ENCODE measurements at places on chromosomes 3 and 15.

DNA sequence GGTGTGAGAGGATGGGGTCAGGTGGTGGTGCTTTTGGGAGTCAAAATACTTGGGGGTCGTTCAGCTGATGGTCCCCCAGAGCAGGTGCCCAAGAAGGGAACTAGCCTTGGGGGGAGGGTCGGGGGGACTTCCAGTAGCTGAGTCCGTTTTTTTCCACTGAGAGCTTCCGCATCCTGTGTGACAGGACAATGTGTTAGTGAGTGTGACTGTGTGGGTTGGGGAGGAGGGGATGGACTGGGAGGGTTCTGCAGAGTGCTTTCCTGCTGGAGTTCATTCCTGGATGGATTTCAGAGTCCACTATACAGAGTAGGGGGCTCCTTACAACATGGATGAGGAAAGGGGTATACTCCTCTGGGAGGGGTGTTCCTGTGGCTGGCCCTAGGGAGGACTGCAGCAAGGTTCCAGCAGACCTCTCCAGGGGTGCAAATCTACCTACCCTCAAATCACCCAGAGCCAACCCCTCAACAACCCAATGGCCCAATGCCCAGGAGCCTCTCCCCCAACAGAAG is 601 bp upstream of the HYAL2 start:
- DNase-seq = no peak

- DNase-seq = no peak
Observed at GRCh38 chr3:25457671-25458419, 29.8 kb downstream of the RARB start.

DNA sequence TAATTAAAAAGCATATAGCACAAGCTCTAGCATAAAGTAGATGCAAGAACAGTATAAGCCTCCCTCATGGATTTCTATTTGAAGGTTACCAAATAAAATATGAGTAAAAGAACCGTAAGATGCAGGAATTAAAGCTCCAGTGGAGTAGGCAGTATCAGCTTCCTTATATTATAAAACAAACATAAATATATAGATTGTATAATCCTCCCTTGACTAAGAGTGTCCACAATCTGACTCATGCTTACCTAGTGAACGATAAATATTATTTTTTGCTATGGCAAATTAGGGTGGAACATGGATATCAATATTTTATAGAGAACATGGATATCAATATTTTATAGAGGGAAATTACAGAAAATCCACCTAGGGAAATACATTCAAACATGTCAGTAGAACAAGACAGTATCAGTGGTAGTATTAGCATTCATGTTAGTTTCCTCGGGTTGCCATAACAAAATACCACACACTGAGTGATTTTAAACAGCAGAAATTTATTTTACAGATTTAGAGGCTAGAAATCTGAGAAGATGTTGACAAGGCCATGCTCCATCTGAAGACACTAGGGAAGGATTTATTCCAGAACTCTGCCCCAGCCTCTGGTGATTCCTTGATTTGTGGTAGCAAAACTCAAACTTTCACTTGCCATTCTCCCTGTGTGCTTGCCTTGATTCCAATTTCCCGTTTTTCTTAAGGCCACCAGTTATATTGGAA is 1521.3 kb downstream of the SI start:
- DNase-seq = no peak

DNA sequence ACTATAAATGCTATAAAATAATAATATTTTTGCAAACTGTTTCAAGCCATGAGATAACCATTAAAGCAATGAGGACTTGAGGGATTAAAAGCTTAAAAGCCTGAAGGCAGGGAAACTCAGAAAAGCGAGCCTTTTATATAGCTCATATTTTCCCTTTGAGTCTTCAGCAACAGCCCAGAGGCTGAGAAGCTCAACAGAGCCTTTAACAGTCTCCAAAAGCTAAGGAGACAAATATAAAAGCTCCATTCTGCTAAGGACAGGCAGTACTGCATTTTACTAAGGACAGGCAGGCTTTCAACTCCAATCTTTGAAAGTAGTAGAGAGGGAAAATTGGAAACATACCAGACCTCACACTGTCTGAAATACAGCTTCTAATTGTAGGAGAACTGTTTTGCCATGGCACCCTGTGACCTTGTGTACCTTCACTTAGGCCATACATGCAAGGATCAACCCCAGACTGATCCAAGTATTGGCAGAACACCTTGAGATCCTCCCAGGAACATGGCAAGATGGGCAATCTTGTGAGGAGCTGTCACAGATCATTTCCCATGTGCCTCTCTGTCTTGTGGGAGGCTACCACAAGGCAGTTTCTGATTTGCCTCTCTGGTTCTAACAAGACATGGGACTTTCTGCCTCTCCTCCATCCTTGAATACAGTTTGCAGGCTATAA is 53.1 kb upstream of the ARNT2 start:
- no peak for DNase-seq

GRCh38 chr3:80580146-80580545 is 812.3 kb upstream of the ROBO1 start:
- DNase-seq = no peak

DNA sequence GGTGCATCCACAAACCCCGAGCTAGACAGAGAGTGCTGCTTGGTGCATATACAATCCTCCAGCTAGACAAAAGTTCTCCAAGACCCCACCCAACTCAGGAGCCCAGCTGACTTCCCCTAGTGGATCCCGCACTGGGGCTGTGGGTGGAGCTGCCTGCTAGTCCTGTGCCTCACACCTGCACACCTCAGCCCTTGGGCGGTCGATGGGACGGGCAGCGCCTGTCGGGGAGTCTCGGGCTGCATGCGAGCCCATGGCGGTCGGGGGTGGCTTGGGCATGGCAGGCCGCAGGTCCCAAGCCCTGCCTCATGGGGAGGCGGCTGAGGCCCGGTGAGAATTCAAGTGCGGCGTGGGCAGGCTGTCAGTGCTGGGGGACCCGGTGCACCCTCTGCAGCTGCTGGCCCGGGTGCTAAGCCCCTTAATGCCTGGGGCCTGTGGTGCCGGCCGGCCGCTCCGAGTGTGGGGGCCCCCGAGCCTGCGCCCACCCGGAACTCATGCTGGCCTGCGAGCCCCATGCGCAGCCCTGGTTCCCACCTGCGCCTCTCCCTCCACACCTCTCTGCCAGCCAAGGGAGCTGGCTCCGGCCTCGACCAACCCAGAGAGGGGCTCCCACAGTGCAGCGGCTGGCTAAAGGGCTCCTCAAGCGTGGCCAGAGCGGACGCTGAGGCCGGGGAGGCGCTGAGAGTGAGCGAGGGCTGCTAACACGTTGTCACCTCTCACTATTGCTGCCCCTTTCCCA is 31.0 kb downstream of the ZNF589 start:
- DNase-seq = no peak

- DNase-seq = no peak
Observed at GRCh38 chr3:130539005-130539404, 22.0 kb downstream of the COL6A6 start.

DNA sequence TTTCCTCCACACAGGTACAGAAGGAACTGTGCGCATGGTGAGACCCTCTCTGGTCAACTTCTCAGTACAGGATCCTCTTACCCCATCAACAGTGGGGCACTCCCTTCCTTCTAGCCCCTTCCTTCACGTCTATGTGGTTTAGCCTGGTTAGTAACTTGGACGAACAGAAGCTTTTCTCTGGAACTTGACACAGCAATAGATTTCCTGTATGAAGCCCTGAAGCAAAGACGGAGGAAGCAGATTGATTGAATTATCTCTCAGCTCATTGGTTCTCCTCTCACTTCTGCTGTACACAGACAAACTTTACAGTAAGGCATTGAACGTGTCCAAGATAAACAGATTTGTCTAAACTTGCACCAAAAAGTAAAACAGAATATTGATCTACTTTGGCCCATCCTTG is at the start of gene CD200R1:
TSS of gene CD200R1 (minus strand) at position 210 of the 400 bp plus-strand sequence. CDS start 246 bp downstream, outside the sequence.
- DNase-seq = no peak

DNA sequence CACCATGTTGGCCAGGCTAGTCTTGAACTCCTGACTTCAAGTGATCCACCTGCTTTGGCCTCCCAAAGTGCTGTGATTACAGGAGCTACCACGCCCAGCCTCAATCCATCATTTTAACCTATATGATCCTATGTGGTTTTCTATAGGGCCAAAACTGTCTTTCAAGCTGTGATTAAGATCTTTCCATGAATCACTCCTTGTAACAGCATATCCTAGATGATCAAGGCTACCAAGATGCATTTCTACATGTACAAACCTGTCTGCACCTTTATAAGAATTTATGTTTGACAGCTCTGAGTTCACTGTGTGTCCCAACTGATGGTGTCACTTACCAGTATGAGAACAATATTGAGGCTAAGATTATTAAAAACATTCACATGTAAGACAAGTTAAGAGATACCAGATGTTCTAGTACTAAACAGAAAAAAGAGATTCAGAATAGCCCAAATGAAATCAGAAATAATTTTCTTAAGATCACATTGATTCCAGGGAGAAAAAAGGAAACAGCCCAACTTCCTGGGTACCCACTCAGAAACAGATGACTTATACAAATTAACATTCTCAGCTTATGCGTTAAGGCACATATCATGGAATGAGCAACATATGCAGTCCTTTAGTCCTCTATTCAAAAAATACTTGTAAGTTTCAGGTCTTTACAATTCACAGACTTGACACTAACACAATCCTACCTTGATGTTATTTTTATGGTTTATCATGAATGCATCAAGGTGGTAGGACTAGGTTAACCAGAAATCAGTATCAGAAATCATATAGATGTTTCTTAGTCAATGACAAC is 24.8 kb upstream of the PPIB start:
- no peak for DNase-seq

GRCh38 chr3:15936312-15936711 is 138.5 kb upstream of the ANKRD28 start:
- DNase-seq = no peak

- DNase-seq = peak; percentile 42
Observed at GRCh38 chr15:73927476-73928240, 1.4 kb downstream of the LOXL1 start.

DNA sequence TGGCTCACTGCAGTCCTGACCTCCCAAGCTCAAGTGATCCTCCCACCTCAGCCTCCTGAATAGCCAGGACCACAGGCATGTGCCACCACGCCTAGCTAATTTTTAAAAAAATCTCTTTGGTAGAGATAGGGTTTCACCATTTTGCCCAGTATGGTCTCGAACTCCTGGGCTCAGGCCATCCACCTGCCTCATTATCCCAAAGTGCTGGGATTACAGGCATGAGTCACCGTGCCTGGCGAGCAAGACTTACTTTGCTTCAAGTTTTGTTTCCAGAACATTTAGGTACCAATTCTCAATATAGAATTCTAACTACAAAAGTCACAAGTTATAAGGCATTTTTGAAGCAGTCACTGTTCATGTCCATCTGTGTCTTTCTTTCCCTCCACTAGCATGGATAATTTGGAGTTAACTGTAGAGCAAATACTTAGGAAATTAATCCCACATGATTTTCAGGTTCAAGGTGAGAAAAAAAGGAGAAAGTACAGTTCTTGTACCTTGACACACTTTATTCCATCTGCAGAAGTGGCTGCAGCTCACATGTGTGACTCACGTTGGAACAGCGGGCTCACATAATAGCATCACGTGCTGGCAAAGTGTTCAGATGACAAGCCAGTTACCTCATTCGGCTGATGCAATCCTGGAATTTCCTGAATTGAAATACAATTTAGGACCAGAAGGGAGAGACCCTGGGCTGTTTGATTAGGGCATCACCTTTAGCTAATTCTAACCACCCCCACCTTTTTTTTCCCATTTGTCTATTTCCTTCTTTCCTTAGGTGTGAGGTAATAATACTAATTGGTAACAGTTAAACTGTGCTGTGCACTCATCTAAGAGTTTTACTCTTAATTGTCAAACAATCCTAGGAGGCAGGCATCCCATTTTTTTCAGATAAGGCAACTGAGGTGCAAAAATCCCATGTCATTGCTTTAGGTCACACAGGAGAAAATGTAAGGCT is 46.9 kb upstream of the NEDD4 start:
- no peak for DNase-seq

DNA sequence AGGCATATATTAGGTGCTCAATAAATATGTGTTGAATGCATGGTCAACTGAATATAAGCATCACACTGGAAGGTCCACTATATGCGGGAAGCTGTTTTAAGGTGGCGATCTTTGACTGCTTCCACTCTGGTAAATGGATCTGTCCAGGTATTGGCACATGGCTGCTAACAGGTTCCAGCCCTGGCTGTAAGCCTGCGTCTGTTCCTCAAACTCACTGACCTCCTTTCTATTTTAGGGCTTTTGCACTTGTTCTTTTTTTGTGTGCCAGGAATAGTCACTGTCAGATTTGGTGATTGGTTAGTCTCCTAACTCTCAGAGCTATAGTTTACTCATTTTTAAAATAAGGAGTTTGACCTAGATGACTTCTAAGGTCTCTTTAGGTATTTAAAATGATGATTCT is 46.2 kb downstream of the ADAMTSL3 start:
- DNase-seq = no peak

GRCh38 chr3:46278816-46279672 is 36.8 kb downstream of the CCR3 start:
- DNase-seq = no peak

DNA sequence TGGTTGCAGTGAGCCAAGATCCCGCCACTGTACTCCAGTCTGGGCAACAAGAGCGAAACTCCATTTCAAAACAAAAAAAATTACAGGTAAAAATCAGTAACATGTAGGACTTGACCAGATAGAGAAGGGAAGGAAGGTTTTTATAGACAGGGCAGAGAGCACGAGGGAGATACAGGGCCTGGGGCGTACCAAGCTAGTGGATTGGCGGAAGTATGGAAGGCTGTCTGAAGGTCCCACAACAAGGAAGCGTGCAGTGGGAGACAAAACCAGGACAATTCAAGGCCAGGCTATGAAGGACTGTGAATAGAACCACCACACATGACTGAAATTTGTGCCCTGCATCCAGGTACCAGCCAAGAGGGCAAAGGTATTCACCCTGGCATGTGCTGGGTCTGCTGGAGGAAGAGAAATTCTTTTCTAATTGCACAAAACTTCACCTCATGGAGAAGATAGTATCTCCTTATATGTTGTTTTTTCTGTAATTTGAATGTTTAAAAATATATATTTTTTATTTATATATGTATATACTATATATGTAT is 33.0 kb upstream of the BCL2A1 start:
- DNase-seq = no peak

GRCh38 chr3:37546876-37547275 is 314.8 kb upstream of the CTDSPL start:
- no peak for DNase-seq

- no peak for DNase-seq
Observed at GRCh38 chr3:41684797-41685735, 276.8 kb downstream of the ULK4 start.

DNA sequence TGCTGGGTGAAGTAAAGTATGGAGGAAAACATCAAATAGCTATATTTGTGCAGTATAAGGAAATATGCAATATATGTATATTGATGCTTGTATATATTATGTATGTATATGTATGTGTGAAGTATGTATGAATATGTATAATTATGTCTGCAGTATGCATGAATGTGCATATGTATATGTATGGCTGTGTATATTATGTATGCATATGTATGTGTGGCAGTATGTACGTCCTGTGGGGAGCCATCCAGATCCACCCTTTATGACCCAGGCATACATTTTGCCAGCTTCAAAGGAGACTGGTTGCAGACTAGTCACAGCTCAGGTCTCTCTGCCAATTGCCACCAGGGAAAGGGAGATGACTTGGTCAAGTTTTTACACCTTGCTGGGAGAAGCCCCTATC is 24.1 kb downstream of the CCDC54 start:
- no peak for DNase-seq
